ENCODE measurements at places on chromosomes 13 and 19. TPM values are rescaled to one million over a fixed set of nuclear protein-coding genes. Genes with fewer than 3 reads are reported as not detected.

DNA sequence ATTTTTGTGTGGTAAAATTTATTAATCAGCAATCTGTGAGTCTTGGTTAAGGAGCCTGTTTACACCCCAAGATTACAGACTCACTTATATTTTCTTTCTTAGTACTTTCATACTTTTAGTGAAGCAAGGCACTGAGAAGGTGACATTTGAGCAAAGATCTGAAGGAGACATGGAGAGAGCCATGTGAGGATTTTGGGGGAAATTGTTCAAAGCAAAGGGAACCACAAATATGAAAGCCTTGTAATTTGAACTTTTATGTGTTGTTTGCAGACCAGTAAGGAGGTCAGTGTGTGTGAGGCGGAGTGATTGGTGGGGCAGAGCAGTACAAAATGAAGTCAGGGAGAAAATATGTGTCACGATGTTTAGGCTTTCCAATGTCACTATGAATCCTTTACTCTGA, 140.7 kb upstream of the KLF12 start:
- DNase-seq = no peak
- no peaks in the 10 kb centered on the region for H3K27me3 ChIP-seq
- no peak overlapping the region for H3K4me3 ChIP-seq

GRCh38 chr19:14085309-14085995, at the start of gene C19orf67:
Gene C19orf67 (minus strand): TSS chr19:14085783. CDS start chr19:14085627, 156 bp downstream.
- peaks cover 31% of the 10 kb centered on the region for H3K4me1 ChIP-seq
- no peak within 1 kb of the TSS for H3K27ac ChIP-seq
- H3K4me3 ChIP-seq = no peak within 1 kb of the TSS
- peaks cover 11% of the 10 kb centered on the region for H3K36me3 ChIP-seq

GRCh38 chr13:113863524-113864272, at the start of gene GAS6:
Gene GAS6 (minus strand): TSS chr13:113864076. CDS start chr13:113863920, 156 bp downstream.
- H3K4me3 ChIP-seq = peak within 1 kb of the TSS; percentile 85
- H3K4me1 ChIP-seq = peaks cover 36% of the 10 kb centered on the region
- peaks cover 3% of the 10 kb centered on the region for H3K36me3 ChIP-seq

The CDC37 gene
- total RNA-seq = 133 TPM

The GJA3 gene
- total RNA-seq = not detected

- no peak for DNase-seq
These were observed 25.9 kb downstream of the PEG3 start for GRCh38 chr19:56814656-56815055.

- no peaks in the 10 kb centered on the region for H3K27me3 ChIP-seq
- peaks cover 12% of the 10 kb centered on the region for H3K4me1 ChIP-seq
- H3K36me3 ChIP-seq = no peaks in the 10 kb centered on the region
- H3K4me3 ChIP-seq = no peak overlapping the region
These were observed 295.4 kb upstream of the MAB21L1 start for GRCh38 chr13:35771898-35772297.

GRCh38 chr19:51808333-51808986, 13.5 kb downstream of the FPR3 start:
- no peaks in the 10 kb centered on the region for H3K36me3 ChIP-seq
- H3K4me1 ChIP-seq = no peaks in the 10 kb centered on the region
- no peaks in the 10 kb centered on the region for H3K27me3 ChIP-seq
- DNase-seq = no peak
- no peak overlapping the region for H3K4me3 ChIP-seq
- H3K27ac ChIP-seq = no peak overlapping the region

The ZNF491 gene
- 3.9 TPM for total RNA-seq

The IZUMO2 gene
- not detected for total RNA-seq

DNA sequence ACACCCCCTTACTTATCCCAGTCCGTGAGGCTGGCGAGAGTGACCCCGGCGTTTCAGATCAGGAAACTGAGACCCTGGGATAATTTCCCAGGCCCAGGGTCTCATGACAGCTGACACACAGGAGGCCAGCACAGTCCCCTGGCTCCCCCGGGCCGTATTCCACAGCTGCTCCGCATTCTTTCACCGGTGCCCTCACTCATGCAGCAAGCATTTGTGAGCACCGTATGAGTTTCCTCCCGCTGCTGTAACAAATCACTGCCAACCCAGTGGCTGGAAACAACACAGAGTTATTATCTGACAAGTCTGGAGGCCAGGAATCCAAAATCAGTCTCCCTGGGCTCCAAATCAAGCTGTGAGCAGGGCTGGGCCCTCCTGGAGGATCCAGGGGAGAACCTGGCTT, 21.3 kb downstream of the GADD45B start:
- no peak overlapping the region for H3K27ac ChIP-seq
- no peak for DNase-seq
- no peaks in the 10 kb centered on the region for H3K27me3 ChIP-seq
- no peaks in the 10 kb centered on the region for H3K36me3 ChIP-seq
- H3K4me3 ChIP-seq = no peak overlapping the region

DNA sequence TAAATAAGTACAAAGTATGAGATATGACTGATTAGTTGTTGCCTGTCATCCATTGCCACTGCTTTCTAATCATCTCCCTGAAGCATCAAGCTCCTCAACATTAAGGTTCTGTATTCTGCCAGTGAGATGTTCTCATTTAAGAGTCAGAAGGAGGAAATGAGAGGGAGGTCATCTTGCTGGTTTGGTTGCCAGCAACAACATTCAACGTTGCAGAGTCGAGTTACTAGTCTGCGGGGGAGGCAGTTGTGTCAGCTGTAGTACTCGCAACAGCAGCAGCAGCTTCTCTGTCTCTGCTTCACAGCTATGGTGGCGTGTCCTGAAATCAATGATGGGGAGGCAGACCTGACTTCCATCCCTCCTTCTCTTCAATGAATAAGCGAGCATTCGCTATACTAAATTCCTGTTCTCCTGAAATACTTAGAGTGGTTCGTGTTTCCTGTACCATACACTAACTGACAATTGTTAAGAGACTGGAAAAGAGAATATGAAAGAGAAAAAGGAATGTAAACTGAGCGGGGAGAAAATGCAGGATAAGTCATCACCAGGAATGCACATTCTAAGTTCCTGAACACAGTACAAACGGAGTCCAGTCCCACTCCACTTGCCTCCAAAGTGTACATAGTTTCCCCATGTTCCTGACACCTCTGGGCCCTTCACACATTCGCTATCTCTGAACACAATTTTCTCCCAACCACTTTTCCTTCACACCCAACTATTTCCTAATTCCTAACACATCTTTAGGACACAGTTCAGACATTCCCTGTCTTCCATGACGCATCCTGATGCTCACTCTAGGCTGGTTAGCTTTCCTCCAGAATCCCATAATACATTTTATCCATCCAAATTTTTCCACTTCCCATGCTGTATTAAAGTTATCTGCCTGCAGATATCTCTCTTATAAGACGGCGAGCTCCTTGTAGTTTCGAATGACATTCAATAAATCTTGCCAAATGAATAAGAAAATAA, 263.0 kb downstream of the KLF12 start:
- H3K4me3 ChIP-seq = no peak overlapping the region
- DNase-seq = no peak
- no peaks in the 10 kb centered on the region for H3K4me1 ChIP-seq

- no peak overlapping the region for H3K4me3 ChIP-seq
- no peak for DNase-seq
- no peak overlapping the region for H3K27ac ChIP-seq
These were observed 30.5 kb downstream of the ZIC5 start for GRCh38 chr13:99941086-99941485.

Data from thoracic aorta (tissue), 2 donors.